Stimulated activated CD8-positive, alpha-beta memory T cell treated with anti-CD3 and anti-CD28 coated beads, Interleukin-7, amount 100 ng/mL, for 1 hour (primary cell): ENCODE measurements at places on chromosomes 1 and 21.

- DNase-seq = no peak
Observed at GRCh38 chr1:231936983-231937775, 310.6 kb downstream of the DISC1 start.

GRCh38 chr1:5896706-5897660 is 95.2 kb downstream of the NPHP4 start:
- no peak for DNase-seq

GRCh38 chr1:182996816-182997215 is 26.4 kb upstream of the LAMC1 start:
- DNase-seq = no peak

- DNase-seq = no peak
Observed at GRCh38 chr1:107443027-107443426, 302.2 kb downstream of the NTNG1 start.

DNA sequence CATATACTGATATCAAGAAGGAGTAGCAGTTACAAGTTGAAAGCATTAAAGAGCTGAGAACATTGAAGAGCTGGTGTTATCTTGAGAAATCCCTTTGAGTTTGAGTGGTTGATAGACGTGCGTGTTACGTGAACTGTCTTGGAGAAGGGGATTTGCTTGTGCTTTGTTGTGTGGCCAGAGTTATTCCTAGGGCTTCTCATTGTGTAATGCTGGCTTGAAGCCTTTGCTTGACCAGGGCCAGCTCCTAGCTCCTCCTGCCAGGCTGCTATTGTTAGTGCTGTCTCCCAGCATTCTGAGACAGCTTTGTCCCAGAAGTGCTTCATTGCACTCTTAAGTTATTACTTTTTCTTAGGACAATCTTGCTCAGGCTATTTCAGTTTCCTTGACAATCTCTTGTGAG is 116.2 kb upstream of the KCNK2 start:
- no peak for DNase-seq

DNA sequence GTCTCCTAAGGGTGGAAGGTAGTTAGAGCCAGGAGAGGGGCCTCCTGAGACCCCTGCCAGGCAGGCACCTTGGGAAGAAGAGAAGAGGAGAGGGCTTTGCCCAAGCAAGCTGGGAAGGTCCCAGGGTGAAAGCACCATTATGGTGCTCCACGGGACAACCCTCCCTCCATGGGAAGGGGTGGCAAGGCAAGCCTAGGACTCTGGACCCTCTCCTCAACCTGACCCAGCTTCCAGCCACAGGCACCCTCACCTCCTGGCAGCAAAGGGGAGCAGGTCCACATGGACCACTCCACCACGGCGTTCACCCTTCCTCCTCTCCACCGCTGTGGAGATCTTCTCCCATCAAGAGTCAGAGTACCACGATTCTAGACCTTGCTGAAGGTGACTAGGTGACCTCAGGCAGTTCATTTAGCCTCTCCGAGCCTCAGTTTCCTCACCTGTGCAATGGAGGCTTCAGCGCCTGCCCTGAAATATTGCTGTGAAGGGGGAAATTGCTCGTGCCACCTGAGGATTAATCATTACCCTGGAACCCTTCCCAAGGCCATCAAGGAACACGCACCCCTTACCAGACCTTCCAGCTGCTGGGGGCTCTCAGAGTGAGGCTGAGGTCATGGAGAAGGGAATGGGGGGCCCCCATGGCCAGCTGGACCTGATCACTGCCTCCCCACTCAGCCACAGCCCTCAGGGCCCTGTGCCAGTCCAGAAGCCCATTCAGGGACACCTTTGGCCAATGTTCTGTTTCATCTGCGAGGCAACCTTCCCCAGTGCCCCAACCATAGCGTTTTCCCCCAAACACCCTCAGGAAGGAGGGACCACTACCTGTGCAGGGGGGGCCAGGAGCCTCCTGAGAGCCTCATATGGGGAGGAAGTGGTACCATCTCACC is 1.6 kb downstream of the RAP1GAP start:
- DNase-seq = no peak

GRCh38 chr1:29543586-29543985 is 307.3 kb downstream of the PTPRU start:
- no peak for DNase-seq

DNA sequence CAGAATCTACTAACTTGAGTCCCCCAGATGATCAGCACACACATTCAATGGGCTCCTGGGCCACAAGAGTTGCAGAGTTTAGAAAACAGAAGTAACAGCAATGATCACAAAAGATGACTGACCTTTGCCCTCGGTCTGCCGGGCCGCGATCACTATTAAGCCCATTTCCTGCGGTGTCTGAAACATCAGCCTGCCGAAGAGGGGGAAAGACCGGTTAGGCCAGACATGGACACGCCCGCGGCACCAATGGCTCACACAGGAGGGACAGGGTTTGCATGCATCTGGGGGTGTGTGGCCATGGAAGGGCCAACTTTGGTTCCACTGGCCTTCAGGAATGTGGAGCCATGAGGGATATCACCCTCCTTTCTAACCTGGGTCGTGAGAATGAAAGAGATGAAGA is 68.2 kb downstream of the SIM2 start:
- DNase-seq = no peak

- DNase-seq = no peak
Observed at GRCh38 chr1:52955129-52955970, 28.3 kb downstream of the SCP2 start.

DNA sequence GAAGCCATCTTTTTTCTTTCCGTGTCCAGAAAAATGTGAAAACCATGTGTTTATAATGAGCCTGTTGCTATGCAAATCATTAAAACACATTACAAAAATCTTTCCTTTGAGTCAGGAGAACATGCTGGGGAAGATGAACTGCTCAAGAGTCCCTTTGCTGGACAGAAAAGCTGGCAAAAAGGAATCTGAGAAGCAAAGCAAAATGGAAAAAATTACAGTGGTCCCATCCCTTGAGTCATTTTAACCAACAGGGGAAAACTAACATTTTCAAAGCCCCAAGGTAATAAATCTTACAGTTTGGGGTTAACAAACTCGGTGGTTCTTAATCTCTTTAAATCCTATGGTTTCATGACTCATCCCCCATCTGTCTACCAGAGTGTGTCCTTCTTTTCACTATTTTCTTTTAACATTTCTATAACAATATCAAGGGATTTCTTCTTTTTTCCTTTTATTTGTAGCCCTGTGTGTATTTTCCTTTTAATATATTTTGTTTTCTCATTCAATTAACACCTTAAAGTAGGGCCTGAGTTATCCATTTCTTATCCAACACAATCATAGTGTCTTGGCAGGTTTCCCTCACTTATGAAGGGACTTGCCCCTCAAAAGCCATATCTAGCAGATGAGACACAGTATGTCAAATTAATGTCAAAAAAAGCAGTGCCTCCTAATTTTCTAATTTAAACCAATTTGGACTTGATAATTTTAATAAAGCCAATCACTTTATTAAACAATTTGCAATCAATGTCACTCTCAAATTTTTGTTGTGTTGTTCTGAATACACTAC is 105.4 kb downstream of the PTPN14 start:
- no peak for DNase-seq

- no peak for DNase-seq
Observed at GRCh38 chr21:25956993-25957714, 213.4 kb downstream of the APP start.

GRCh38 chr1:30058970-30059369 is 664.4 kb downstream of the MATN1 start:
- no peak for DNase-seq

DNA sequence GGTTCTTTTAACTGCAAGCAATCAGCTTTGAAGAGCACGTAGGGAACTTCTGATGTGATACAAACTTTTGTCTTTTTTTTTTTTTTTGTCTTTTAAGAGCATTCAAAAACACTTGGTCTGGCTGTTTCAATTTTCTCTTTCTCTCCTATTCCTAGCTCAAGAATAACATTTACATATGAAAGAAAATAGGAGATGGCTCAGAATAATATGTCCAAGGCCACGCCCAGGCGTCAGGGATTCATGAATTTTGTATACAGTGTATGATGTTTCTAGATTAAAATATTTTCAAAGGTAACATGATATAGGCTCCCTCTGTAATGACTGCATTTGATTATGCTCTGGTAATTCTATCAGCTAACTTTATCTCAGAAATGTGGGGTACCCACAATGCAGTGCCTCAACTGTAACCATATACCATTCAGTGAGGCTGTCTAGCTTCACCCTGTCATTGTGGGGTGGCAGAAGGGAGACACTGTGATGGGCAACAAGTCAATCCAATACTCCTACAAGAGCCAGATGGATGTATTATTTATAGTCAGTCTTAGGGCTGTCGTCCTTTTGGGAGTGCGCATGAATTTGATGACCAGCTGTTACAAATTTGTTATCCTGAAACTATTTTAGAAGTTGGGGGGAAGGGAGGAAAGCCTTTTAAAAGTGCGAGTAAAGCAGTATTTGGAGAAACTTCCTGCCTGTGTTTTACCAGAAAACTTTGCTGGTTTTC is 1.5 kb upstream of the AKNAD1 start:
- no peak for DNase-seq

DNA sequence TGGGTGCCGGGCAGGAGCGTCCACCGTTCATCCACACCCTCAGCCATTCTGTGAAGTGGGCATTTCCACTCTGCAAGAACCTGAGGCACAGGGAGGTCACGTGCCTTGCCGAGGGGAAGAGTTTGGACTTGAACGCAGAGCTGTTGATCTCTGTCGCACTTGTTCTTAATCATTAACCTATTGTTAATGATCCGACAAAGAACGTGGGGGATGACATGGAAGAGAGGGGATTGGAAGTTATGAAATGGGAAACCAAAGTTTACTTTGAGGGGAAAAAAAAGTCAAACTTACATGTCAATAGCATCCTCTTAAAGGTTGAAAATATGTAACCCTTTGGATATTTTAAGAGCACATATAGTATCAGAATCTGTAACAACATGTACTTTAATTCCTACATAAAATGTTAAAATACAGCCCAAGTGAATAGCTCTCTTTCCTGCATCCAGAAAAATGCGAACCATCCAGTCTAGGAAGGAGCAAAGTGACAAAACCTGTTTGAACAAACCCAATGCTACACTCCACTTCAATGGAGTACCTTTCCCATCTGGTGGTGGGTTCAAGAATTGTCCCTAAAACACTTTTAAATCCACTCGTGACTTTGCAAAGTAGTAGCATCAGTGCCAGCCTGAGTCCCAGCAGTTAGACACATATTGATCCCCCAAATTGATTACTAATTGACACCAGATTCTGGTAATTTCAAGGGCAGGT is 75.5 kb downstream of the SETD4 start:
- DNase-seq = no peak

GRCh38 chr1:102858695-102859094 is 249.6 kb downstream of the COL11A1 start:
- DNase-seq = no peak

- no peak for DNase-seq
Observed at GRCh38 chr1:174333437-174333836, 114.3 kb upstream of the GPR52 start.

DNA sequence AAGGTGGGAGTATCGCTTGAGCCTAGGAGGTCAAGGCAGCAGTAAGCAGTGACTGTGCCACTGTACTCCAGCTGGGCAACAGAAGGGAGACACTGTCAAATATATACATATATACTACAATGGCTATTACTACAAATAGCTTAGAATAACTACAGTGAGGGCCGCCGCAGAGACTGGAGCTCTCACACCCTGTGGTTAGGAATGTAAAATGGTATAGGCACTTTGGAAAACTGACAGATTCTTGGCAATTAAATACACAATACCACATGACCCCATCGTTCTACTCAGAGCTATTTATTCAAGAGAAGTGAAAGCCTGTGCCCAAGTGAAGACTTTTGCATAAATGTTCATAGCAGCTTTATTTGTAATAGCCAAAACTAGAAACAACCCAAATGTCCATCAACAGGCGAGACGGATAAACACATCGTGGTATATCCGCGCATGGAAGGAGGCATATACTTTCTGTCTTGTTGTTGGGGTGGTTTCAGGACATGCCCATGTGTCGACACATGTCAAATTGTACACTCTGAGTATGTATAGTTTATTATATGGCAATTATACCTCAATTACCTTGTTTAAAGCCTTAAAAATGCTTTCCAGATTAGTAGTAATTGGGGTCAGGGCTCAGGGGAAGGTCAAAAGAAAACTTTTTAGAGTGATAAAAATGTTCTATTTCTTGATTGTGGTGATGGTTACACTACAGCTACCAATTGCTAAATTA is 123.4 kb downstream of the RIPK4 start:
- no peak for DNase-seq
